A549 treated with ZK216348 at 1 μM for 4 hours (cell line): ENCODE measurements at places on chromosomes 1 and 21. TPM values are rescaled to one million over a fixed set of nuclear protein-coding genes. Genes with fewer than 3 reads are reported as not detected.

The GBP4 gene
- total RNA-seq = 0.03 TPM in 1 of 5 replicates, not detected in the others

The AMY1A gene
- not detected in 5 replicates for total RNA-seq

The COL11A1 gene
- 0.97 to 3.5 TPM (median 2.6 TPM) in 5 replicates for total RNA-seq

The ATF3 gene
- total RNA-seq = 28.6 to 53.8 TPM (median 38.1 TPM) in 5 replicates

The SPATA45 gene
- total RNA-seq = not detected in 5 replicates

The ATP1B1 gene
- 178 to 253 TPM (median 233 TPM) in 5 replicates for total RNA-seq
